ENCODE measurements at places on chromosomes 6 and 20.

GRCh38 chr6:147479857-147480256, 28.6 kb upstream of the SAMD5 start:
- no peak overlapping the region for H3K4me3 ChIP-seq
- H3K36me3 ChIP-seq, result no peaks in the 10 kb centered on the region
- no peak for DNase-seq
- H3K27ac ChIP-seq, result no peak overlapping the region
- H3K4me1 ChIP-seq, result no peaks in the 10 kb centered on the region

- H3K27ac ChIP-seq, result no peak overlapping the region
- peaks cover 20% of the 10 kb centered on the region for H3K4me1 ChIP-seq
- H3K27me3 ChIP-seq, result no peaks in the 10 kb centered on the region
- no peak overlapping the region for H3K4me3 ChIP-seq
These were observed 4.0 kb upstream of the DSN1 start for GRCh38 chr20:36777576-36777975.

- no peaks in the 10 kb centered on the region for H3K27me3 ChIP-seq
- no peak for DNase-seq
- no peak overlapping the region for H3K27ac ChIP-seq
- no peak overlapping the region for H3K4me3 ChIP-seq
- H3K4me1 ChIP-seq, result peaks cover 22% of the 10 kb centered on the region
These were observed 4.1 kb downstream of the MTRES1 start for GRCh38 chr6:107032051-107032450.

DNA sequence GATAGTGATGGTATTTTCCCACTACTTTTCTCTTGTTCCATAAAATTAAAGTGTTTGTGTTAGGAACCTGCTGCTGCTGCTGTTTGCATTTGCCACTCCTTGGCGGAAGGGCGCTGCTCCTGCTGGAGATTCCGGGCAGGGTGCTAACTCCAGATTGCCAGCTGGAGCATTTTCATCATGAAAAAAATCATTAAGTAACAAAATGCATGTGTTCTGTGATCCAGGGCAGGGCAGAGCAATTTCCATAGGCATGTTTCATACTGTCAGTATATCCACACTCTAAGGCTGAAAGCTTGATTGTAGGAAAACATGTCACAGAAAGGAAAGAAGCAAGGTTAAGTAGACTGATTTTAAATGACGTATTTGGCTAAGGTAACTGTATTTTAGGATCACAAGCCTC, 24.0 kb downstream of the PBOV1 start:
- H3K4me1 ChIP-seq, result no peaks in the 10 kb centered on the region
- H3K27ac ChIP-seq, result no peak overlapping the region
- H3K4me3 ChIP-seq, result no peak overlapping the region
- H3K27me3 ChIP-seq, result no peaks in the 10 kb centered on the region

GRCh38 chr6:30544666-30545272, 11.5 kb downstream of the GNL1 start:
- no peaks in the 10 kb centered on the region for H3K27me3 ChIP-seq
- no peak for DNase-seq
- H3K27ac ChIP-seq, result no peak overlapping the region
- no peak overlapping the region for H3K4me3 ChIP-seq
- H3K4me1 ChIP-seq, result peaks cover 33% of the 10 kb centered on the region

- H3K4me1 ChIP-seq, result no peaks in the 10 kb centered on the region
- no peaks in the 10 kb centered on the region for H3K27me3 ChIP-seq
- no peak for DNase-seq
- H3K27ac ChIP-seq, result no peak overlapping the region
These were observed 18.0 kb upstream of the MAP3K4 start for GRCh38 chr6:160973311-160974250.

DNA sequence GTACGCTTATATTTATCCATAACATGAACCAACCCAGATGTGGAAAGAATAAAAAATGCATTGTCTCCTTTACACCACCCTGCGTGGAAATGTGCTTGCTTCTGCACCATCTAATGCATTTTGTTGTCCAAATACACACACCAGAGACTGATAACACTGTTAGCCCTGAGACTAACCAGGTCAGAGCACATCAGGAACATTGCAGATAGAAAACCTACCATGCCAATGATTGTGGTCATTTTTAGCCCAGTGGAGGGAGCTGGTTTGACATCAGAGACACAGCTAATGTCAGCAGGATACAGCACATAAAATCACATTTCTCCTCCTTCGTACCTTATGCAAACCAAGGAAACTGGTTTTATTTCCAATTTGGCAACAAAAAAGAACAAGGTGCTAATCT, 528.7 kb downstream of the DOK5 start:
- H3K4me3 ChIP-seq, result no peak overlapping the region
- no peaks in the 10 kb centered on the region for H3K36me3 ChIP-seq
- no peak overlapping the region for H3K27ac ChIP-seq
- H3K4me1 ChIP-seq, result no peaks in the 10 kb centered on the region

DNA sequence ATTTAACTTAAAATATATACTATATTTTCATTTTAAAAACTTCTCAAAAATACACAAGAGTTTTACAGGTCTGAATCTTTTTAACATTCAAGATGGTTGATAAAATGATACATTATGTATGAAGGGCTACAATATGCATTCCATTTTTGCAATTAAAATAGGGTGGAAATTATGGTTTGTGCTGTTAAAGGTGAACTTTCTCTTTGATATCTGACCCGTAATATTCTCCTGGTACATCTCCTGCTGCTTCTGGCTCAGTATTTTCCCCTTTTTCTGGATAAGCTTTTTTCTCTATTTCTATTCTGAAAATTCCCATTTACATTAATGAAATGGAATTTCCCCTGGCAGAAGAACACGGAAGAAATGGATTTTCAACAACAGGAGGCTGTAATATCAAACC, 27.4 kb upstream of the LCA5 start:
- H3K4me3 ChIP-seq, result no peak overlapping the region
- no peak overlapping the region for H3K27ac ChIP-seq
- H3K27me3 ChIP-seq, result no peaks in the 10 kb centered on the region
- H3K36me3 ChIP-seq, result no peaks in the 10 kb centered on the region
- no peak for DNase-seq

DNA sequence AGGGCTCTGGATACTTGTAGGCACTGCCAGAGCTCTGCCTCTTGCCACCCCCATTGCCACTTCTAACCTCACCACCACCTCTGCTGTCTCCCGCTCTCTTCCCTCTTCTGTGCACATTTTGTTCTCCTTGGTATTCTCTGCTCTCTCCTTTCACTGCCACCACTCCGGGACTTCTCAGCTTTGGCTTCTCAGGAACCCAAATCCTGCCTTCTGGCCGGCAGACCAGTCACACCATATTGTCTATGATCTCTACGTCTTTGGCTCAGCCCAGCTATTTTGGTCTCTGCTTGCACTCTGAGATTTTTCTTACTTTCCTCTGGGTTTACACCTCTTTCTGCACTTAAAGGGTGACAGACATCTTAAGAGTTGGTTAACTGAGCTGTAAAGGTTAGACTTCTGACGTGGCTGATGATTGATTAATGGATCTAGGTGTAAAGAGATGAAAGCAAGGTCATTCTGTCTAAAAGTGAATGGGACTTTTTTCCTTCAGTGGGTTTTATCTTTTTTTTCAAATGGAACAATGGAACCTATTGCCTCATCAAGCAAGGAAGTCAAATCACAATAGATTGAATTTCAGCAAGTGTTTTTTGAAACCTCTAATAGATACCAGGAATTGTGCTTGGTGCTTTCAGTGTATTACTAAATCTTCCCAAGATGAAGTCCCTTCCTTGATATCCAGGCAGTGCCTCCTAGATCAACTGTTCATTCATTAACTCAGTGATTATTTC, 13.8 kb downstream of the MMP24 start:
- no peak overlapping the region for H3K27ac ChIP-seq
- no peak overlapping the region for H3K4me3 ChIP-seq

DNA sequence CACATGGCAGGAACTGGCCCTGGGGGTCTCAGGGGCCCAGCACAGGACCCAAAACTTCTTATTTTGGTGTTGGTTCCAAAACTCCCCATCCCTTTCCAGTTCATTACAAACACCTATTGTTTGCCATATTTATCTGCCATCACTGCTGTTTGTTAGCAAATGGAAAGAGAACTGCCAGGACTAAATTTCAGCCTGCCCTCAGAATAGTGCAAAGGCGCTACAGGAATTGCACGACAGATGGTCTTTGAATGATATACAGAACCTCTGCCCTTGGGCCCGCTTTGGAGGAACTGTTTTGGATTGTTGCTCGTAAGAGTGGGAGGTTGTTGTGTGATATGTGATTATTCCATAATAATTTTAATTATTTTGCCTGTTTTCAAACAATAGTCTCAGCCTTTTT, 199.0 kb upstream of the FBXL4 start:
- no peaks in the 10 kb centered on the region for H3K4me1 ChIP-seq
- no peak overlapping the region for H3K27ac ChIP-seq
- DNase-seq, result no peak
- H3K27me3 ChIP-seq, result no peaks in the 10 kb centered on the region

DNA sequence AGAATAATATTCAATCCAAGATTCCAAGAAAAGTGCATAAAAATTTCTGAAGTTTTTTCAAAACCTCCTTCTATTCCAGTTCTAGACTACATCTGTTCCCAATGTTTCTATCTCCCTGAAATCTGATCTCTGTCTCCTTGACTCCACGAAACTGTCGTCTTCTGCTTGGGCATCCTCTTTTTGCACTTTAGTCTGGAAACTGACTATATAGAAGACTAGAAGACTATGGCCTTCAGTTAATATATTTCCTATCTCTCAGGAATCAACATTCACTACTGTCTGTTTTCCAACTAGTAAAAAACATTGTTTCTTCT, 745.4 kb upstream of the ADGRB3 start:
- no peaks in the 10 kb centered on the region for H3K36me3 ChIP-seq
- no peak overlapping the region for H3K4me3 ChIP-seq
- no peaks in the 10 kb centered on the region for H3K27me3 ChIP-seq
- DNase-seq, result no peak

GRCh38 chr6:130964808-130965604, 98.0 kb downstream of the EPB41L2 start:
- H3K36me3 ChIP-seq, result no peaks in the 10 kb centered on the region
- no peaks in the 10 kb centered on the region for H3K27me3 ChIP-seq
- no peak overlapping the region for H3K4me3 ChIP-seq
- H3K27ac ChIP-seq, result no peak overlapping the region
- no peaks in the 10 kb centered on the region for H3K4me1 ChIP-seq

DNA sequence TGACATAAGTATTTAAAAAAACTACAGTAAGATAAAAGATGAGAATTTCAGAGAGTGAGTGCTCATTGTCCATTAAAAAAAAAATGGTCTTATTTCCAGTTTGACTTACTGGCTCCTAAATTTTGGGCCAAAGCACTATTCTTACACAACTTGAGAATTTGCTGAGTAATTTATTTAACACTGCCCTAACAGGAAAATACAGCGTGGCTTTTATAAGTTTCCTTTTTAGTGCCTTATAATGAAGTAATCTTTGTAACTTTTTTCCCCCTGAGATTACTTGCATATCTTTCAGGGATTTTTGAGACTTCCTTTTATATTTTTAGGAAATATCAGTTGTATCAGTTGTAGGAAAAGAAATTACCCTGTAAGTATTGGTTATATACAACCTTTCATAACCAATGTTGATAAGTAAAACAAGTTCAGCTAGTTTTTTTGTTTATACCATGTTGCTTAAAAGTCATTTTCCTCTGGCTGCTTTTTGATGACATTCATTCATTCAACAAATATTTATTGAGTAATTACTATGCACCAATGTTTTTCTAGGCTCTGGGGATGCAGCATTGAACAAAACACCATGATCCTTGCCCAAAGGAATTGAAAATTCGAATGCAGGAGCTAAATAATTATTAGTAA, 106.4 kb upstream of the SGK1 start:
- no peaks in the 10 kb centered on the region for H3K27me3 ChIP-seq
- H3K27ac ChIP-seq, result no peak overlapping the region
- no peaks in the 10 kb centered on the region for H3K4me1 ChIP-seq
- no peaks in the 10 kb centered on the region for H3K36me3 ChIP-seq

GRCh38 chr6:36841756-36842155, 2.5 kb upstream of the CPNE5 start:
- H3K27me3 ChIP-seq, result peaks cover 32% of the 10 kb centered on the region
- H3K27ac ChIP-seq, result no peak overlapping the region
- DNase-seq, result no peak
- no peaks in the 10 kb centered on the region for H3K36me3 ChIP-seq

DNA sequence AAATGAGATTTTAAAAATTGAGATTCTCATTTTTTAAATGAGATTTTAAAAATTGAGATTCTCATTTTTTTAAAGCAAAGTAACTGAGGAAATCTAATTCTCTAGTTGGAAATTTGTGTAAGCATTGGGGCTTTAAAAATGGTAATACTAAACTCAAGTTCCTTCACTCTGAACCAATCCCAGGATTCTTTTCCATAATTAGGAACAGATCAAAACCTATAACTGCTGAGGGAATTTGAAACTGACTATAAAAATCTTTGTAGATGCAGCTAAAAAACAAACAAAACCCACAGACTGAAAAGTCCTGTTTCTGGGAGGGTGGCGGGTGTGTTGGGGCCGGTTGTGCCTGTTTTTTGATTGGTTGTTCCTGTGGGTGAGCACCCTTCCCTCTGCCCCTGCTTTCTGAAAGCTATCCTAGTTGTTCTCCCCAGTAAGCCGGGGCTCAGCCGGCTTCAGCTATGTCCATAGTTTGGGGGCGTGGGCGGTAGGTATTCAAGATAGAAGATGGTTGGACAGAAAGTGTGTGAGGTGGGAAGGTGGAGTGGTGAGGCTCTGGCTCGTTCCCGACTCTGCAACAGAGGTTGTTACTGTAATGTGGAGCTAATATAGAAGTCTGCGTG, 49.3 kb downstream of the GFRA4 start:
- H3K27ac ChIP-seq, result no peak overlapping the region
- H3K4me3 ChIP-seq, result no peak overlapping the region

- no peak overlapping the region for H3K27ac ChIP-seq
- H3K27me3 ChIP-seq, result peaks cover 16% of the 10 kb centered on the region
- H3K4me1 ChIP-seq, result no peaks in the 10 kb centered on the region
- no peaks in the 10 kb centered on the region for H3K36me3 ChIP-seq
These were observed 8.9 kb upstream of the TAAR5 start for GRCh38 chr6:132598473-132598872.

- no peaks in the 10 kb centered on the region for H3K4me1 ChIP-seq
- H3K36me3 ChIP-seq, result no peaks in the 10 kb centered on the region
- no peaks in the 10 kb centered on the region for H3K27me3 ChIP-seq
- no peak for DNase-seq
- no peak overlapping the region for H3K4me3 ChIP-seq
These were observed 1008.3 kb downstream of the KIF16B start for GRCh38 chr20:15564981-15565380.

Data from CD4-positive, alpha-beta T cell (primary cell).